ENCODE measurements at places on chromosomes 4 and X.

GRCh38 chr4:163875327-163875726 is 380.8 kb downstream of the TMA16 start:
- no peak for DNase-seq

- no peak for DNase-seq
Measured at GRCh38 chr4:20276848-20277247, 25.1 kb downstream of the SLIT2 start.

DNA sequence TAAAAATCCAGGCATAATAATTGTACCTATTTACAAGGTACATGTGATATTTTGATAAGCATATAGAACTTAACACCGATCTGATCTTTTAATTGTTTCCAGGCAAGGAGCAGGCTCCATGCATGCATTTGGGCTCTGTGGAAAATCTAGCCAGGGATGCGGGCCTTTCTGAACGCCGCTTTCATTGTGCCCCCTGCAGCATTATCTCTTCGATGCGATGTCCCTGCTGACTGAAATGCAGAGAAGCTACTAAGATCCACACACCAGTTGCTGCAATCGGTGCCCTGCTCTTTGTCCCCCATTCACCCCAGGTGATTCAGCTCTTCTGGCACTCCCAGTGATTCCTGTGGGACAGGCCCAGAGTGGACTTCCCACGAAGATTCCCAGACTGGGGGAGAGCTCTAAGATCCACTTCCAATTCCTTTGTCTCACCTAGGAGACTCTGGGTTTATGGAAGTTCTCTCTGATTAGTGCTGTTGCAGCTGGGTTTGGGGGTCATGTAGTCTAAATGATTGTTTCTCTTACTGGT is 254.3 kb upstream of the AGA start:
- no peak for DNase-seq

DNA sequence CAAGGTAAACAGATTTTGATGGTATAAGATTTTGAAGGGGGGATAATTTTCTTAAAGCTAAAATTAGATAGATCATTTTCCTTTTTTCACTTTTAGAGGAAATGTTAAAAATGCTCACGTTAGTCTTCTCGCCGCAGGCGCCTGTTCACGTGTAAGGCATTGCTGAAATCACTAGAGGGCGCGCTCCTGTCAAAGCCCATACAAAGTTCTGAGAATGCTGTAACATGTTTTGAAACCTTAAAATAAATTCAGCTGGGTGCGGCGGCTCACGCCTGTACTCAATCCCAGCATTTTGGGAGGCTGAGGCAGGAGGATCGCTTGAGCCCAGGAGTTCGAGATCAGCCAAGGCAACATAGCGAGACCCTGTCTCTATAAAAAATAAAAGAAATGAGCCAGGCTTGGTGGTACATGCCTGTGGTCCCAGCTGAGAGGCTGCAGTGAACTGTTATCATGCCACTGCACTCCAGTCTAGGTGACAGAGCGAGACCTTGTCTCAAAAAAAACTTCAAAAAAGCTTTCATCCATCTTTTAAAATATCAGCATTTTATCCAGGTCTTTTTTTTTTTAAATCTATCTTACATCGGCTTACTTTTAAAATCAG is 138.0 kb downstream of the RBMX2 start:
- DNase-seq: peak; percentile 10

DNA sequence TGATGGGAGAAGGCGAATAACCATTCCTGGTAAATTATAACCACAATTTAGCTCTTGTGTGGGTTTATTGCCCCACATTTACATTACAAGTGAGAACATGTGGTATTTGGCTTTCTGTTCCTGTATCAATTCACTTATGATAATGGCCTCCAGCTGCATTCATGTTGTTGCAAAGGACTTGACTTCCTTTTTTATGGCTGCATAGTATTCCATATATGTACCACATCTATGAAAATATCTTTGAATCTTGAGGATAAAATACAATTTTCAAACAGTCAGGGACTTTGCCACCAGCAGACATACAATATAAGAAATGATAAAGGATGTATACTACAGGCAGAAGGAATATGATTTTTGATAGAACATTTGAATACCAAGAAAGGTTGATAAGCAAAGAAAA is 27.3 kb downstream of the RAP2C start:
- DNase-seq: no peak

GRCh38 chr4:143597276-143597675 is 83.8 kb downstream of the SMARCA5 start:
- DNase-seq: no peak

GRCh38 chr4:1099684-1100335 is 13.6 kb downstream of the RNF212 start:
- no peak for DNase-seq

DNA sequence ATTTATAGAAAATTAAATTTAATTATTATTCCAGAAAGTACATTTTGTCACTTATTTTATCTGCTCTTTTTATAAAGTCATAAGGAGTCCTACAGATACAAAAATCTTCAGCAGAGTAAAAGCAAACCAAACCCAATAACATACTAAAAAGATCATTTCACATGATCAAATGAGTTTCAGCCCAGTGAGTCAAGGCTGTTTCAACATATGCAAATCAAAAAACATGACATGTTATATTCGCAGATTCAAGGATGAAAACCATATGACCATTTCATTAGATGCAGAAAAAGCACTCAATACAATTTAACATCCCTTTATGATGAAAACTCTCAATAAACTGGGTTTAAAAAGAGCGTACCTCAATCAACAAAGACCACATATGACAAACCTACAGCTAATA is 214.3 kb downstream of the FAT4 start:
- no peak for DNase-seq

DNA sequence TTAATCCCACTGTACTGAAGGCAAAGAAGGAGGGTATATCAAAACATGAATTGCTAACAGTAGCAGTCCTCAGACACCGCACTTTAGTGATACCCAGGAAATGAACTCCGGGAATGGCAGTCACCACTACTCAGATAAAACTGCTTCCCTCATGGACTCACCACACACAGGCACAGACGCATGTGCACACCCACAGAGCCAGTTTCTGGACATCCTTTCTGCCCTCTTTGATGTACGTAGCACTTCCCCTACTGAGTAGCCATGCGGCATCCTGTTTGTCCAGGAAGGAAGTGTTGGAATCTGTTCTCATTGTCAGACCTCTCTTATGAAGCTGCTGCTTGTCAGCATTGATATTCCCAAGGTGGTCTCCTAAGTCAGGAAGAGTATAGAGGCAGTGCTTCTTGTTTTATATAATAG is 95.7 kb downstream of the DCLK2 start:
- no peak for DNase-seq

DNA sequence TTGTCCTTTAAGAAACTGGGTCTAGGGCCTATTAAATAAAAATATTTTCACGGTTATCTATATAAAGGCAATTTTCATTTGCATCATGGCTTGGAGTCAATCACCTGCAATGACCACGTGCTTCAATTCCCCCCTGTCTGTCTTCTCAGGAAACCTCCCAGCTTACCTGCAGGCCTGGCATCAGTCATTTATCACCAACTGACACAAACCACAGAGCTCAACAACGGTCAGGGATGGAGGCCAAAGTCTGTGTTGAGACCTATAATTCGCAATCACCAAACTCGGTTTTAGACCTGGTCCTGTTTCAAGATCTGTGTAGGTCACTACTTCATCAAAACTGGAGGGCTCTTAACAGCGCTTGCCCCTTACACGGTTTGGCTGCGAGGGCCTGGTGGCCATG is 1.9 kb downstream of the SLC9A7 start:
- DNase-seq: no peak

- DNase-seq: no peak
Measured at GRCh38 chr4:27007507-27007906, 146.9 kb downstream of the STIM2 start.

DNA sequence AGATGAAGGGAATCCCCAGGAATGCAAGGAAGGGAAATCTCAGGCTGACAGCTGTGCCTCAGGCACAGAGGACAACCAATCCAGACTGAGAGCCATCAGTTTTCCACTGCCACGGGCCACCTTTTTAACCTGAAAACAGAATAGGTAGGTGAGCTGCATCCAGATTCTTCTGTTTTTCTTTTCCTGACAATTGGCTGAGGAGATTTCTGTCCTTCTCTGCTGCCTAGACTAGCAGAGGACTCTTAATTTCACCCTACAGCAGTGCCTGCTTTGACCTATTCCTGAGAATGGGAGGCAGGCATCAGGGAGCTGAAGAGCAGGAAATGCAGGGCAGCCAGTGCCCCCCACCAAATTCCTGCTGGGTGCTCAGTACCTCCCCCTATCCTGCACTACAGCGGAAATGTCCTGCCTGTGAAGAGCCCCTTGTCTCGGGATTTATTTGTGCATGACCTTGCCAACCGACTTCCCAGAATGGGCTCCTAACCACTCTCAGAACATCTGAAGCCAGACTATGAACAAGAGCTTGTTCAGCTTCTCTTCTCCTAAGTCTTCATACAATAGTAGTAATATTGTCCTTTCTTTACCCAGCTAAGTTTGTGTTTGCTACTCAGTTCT is 65.1 kb downstream of the CASK start:
- DNase-seq: no peak

- no peak for DNase-seq
Measured at GRCh38 chr4:3709846-3710441, 56.2 kb upstream of the ADRA2C start.

DNA sequence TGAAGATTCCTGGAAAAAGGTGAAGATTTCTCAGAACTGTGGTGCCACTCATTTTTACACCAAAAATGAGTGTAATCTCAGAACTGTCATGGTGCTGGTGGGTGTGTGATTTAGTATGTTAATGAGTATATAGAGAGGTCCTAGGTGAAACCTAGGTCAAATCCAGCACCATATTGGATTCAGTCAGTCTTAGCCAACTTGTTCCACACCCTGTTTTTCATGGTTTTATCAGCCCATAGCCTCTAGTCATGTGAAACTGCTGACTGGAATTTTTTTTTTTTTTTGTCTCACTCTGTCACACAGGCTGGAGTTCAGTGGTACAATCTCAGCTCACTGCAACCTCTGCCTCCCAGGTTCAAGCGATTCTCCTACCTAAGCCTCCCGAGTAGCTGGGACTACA is 58.0 kb downstream of the LAS1L start:
- no peak for DNase-seq

DNA sequence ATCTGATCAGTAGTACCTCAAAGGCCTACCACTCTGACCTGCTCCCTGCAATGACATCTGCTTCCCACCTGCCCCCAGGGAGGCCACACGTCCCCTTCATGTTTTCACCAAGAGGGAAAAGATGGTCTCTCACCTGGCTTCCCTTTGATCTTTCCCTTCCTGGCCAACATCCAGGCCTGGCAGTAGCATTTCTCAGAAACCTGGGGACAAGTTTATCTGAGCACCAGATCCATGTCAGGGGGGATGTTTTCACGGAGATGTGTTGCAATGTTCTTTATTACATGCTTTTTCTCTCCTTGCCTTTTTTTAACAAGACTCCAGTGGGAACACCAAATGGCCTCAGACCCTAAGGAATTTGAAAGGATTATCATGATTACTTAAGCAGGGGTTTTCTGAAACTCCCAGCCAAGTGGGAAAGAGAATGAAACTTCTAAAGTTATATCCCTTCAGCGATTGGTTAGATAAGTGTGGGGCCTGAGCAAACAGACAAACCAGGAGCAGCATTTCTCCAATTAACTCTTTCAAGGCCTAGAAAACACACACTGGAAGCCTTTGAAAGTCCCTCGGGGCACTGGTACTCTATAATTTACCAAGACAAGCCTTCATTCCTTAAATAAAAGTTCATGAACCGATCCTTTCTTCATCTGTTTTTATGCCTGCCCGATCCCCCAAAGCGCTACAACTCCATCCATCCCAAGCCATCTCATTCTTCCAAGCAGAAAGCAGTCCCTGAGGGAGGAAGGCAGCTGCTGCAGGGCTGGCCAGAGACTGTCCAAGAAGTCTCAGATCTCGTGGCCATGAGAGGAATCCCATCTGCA is 94.1 kb downstream of the BCOR start:
- no peak for DNase-seq

- peak; percentile 18 for DNase-seq
Measured at GRCh38 chrX:48648336-48648751, 35.3 kb upstream of the WAS start.

- no peak for DNase-seq
Measured at GRCh38 chrX:74449322-74449936, 28.1 kb downstream of the SLC16A2 start.

DNA sequence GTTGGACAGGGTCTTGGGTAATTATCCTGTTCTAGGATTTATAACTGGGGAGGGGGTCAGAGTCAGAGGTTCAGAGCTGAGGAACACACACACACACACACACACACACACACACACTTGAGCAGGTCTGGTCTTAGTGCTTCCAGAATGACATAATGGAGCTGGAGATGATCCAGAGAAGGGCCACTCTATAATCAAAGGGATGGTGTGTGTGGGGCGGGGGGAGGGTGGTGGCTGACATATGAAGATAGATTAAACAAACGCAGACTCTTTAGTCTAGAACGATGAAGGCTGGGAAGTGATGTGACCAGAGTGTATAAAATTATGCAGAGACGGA is 434 bp upstream of the TMEM255A start:
- DNase-seq: no peak

GRCh38 chr4:10098780-10099160 is 17.8 kb downstream of the WDR1 start:
- DNase-seq: no peak

DNA sequence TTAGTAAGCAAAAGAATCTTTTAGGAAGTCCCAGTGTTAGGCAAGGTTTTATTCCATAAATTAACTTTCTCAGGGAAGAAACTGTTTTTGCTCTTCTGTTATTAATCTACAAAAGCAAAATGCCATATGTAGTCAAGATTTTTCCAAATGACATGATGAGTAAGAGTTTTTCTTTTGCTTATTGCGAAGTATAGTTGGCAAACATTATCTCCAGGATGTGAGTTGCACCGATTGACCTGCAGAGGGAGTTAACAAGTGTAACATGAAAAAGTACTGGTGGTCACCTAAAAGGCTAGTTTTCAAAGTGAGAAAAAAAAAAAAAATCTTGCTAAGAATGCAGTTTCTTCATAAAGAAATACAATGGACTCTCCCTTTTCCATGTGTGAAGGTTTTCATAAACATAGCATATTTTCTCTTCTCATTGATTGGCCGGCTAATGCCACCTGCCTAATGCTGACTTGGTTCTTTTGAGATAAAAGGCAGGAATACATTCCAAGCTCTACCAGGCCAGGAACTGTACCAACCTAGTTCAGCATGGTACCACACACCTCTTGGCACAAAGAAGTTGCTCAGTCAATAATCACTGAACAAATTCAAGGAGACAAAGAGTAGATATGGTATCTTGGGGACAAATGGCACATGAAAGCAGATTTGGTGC is 100.2 kb downstream of the LNX1 start:
- peak; percentile 10 for DNase-seq

- no peak for DNase-seq
Measured at GRCh38 chrX:118182025-118182424, 65.4 kb upstream of the KLHL13 start.

Data from germinal center (tissue), 1 donor.